ENCODE measurements at places on chromosomes 7 and 10. TPM values are rescaled to one million over a fixed set of nuclear protein-coding genes. Genes with fewer than 3 reads are reported as not detected.

The ARMH3 gene
- 2.7 TPM for total RNA-seq

The INSIG1 gene
- total RNA-seq = 36.4 TPM

The GRB10 gene
- total RNA-seq = 1.3 TPM

The INPP5F gene
- 46.3 TPM for total RNA-seq

The DDX50 gene
- 61.6 TPM for total RNA-seq

The SLC26A3 gene
- total RNA-seq = not detected

The MAPK8 gene
- total RNA-seq = 56.1 TPM

The POU6F2 gene
- not detected for total RNA-seq

The ZNF282 gene
- total RNA-seq = 17.4 TPM

The GIMAP2 gene
- not detected for total RNA-seq

The RPEL1 gene
- total RNA-seq = not detected

Data from SJSA1 (cell line).